ENCODE measurements at places on chromosomes 6 and 20. TPM values are rescaled to one million over a fixed set of nuclear protein-coding genes. Genes with fewer than 3 reads are reported as not detected.

Gene CD83
- 5.5 TPM for total RNA-seq

DNA sequence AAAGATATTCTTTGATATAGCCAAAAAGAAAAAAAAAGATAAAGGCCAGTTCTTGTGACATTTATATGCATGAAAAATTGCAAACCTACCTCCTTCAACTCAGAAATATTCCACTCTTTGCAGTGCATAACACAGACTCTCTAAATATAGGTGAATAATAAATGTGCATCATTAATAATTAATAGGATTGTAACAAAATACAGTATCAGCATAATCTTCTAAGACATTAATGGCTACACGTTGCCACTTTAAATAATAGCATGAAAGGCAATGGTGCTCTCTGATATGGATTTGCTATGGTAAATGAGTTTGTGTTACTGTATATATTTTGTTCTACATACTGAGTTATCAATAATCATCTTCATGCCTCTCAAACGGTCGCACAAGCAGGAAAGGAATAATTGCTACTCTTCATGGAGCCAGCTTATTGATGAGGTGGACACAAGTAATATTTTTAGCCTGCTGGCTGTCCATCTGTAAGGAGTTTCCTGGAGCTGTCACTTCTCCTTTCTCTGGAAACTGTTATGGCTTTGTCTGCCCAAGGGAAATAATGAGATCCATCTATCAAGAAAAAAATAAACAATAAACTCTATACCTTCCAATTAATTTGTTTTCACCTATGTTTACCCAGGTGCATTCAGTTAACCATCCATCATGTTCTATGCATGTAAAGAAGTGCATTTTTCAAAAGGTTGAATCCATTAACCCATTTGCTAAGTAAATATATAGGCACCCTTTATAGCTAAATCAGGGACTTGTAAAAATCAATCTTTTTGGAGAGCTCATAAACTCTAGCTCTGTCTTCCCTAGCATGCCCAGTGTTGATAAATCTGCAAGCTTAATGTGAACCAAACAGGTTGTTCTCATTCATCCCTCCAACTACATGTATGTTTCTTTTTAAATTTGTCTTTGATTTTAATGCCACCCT is 253.0 kb downstream of the NKAIN2 start:
- no peak for DNase-seq

Gene CST5
- total RNA-seq = not detected

- DNase-seq = peak; percentile 14
These were observed 1.1 kb upstream of the ZBTB24 start for GRCh38 chr6:109484122-109484521.

GRCh38 chr6:142857796-142858555 is 87.0 kb downstream of the HIVEP2 start:
- DNase-seq = no peak

Gene DNAH8
- 0.24 TPM for total RNA-seq

Data from umbilical cord (tissue), 2 donors.